ENCODE measurements at places on chromosomes 13 and 19.

- no peak for DNase-seq
Measured at GRCh38 chr19:38032151-38032550, 125.1 kb downstream of the SIPA1L3 start.

GRCh38 chr13:80037505-80037888 is 303.4 kb downstream of the SPRY2 start:
- no peak for DNase-seq

- DNase-seq: no peak
Measured at GRCh38 chr19:37991841-37992248, 84.8 kb downstream of the SIPA1L3 start.

GRCh38 chr13:45521297-45521696 is 56.6 kb downstream of the COG3 start:
- no peak for DNase-seq

DNA sequence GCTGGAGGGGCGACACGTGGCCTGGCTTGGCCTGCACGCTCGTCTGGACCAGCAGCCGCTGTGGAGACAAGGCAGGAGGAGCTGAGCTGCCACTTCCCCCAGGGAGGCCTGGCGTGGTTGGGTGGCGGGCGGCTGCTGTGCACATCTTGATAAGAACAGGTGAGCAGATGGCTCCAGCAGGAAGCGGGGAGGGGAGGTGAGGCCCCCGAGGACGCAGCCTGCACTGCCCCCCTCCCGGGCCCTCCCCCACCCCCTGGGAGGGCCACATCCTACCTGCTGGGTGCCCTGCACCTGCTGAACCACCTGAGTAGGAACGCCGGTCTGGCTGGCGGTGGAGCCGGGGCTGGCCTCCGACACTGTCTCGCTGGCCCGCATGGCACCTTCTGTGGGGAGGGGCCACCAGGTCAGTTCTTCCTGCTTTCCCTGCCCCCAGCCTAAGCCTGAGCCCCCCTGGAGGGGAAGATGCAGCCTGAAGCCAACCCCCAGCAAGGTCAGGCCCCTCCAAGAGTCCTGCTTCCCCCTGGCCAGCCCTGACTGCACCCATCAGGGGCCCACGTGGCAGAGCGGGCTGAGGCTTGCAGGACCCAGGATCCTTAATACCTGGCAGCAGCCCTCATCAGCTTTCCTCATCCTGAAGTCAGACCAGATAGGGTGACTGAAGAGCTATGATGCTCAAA is 22.8 kb downstream of the RFX1 start:
- DNase-seq: no peak

DNA sequence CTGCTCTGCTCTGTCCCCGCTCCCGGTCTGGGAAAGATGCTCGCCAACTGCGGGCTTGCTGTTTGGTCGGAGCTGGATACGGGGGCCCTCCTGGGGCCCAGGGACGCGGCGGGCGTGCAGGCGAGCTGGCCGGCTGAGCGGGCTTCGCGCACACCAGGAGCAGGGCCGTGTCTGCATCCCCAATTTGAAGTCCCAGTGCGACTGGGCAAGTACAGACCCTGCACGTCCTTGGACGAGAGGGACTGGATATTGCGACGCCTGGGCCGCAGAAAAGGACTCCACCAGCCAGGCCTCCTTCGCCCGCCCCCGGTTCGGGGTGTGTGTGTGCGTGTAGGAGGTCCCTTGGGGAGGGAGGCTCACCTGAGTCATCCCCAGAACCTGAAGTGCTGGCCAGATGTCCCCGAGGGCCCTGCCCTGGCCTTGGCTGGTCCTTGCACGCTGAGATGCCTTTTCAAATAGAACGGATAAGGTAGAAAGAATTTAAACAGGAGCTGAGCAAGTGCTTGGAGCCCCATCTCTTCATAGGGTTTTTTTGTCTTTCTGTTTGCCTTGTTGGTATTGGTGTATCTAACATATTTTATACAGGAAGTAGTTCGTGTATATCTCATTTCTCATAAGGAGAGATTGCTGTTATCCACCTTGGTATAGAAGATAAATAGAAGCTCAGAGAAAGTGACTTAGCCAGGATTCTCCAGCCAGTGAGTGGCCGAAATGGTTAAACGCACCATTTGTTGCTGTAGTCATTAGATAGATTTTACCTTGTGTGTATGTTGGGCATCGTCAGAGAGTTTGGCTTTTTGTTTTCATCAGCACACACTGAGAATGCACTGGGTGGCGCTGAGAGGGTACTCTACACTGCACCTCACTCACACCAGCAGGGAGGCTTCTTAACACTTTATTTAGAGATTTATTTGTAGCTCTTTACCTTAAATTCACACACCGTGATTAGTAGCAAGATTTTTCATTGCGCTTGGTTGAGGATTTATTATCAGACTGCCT is 1.1 kb downstream of the NAXD start:
- peak; percentile 38 for DNase-seq

- no peak for DNase-seq
Measured at GRCh38 chr13:44497801-44498200, 78.3 kb downstream of the TSC22D1 start.

DNA sequence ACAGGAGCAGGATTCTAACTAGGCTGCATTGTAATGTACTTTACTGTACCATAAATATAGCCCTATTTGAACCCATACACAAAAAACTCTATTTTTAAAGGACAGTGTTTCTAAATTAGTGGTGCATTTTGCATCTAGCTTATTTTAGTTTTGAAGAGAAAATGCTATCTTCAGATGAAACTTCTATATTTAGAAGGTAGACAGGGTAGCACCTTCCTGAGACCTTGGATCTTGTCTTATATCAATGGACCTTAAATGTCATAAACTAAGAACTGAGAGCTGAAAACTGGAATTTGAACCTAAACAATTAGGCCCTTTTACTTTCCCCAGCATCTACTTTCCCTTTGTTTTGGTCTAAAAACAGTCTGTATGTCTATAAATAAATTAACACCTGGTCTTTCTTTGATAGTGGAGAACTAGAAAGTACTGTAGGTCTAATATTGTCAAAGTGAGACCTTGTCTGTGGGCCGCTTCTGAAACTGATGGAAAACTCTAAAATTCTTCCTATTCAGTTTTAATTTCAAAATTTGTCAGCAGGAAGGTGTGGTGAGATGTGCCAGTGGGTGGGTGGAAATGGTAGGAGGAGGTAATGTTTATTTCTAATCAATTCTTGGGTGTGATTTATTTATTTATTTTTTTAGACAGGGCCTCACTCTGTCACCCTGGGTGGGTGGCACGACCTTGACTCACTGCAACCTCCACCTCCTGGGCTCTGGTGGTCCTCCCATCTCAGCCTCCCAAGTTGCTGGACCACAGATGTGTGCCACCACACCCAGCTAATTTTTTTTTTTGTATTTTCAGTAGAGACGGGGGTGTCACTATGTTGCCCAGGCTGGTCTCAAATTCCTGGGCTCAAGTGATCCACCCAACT is 10.1 kb downstream of the COG3 start:
- DNase-seq: no peak

DNA sequence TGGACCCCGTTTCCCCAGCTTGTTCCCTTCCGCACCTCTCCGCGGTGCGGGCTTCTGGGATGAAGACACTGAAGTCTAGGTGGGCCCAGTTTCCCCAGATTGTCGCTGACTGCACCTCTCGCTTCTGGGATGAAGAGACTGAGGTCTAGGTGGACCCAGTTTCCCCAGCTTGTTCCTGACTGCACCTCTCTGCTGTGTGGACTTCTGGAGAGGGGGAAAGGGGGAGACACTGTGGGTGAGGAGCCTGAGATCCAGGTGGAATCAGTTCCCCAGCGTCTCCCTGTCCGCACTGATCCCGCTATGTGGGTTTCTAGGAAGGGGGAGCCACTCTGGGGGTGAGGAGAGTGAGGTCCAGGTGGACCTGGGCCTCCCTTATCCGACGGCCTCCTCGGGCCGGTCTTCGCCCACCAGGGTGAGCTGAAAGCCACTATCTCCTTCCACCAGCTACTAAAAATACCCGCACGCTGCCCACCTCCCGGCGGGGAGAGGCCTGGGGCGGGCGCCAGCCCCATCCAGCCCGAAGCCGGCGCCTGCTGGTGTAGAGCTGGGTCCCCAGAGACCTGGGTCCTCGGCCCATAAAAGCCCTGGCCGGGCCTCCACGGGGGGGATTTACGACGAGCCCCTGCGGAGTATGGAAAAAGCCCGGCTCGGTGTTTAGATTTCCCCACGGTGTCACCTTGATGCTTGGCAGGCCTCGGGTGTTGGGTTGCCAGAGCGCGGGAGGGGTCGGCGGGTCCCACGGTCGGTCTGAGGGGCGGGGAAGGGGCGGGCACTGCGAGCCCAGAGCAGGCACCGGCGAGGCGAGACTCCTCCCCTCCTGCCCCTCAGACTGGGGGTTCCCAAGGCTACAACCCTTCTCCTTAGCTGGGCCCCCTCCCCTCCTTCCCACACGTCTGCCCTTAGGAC is 10.6 kb downstream of the FUT6 start:
- DNase-seq: peak; percentile 28

DNA sequence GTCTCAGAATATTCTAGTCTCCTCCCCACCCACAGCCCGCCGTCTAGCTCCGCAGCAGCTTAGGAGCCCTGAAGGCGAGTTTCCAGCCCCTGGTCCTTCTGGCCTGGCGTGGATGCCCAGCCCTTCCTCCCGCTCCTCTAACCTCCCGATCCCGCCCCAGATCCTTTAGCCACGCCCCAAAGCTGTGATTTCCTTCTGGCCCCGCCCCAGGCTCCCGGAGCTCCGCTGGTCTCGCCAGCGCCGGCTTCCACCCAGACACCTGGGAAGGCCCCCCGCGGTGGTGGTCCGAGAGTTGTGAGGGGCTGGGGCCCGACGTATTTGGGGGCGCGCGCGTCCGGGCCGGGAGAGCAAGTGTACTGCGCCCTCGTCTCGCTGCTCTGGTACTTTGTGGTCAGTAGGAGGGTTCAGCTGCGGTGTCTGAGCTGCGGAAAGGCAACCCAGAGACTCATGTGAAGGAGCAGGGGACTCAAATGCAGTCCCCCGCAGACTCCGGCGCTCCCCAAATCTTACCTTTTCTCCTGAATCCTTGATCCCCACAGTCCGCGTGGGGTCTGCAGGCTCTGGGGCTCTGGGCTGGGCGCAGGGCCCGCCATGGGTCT is at the start of gene CGB7:
TSS of gene CGB7 (minus strand) at position 114 of the 599 bp plus-strand sequence. CDS start 2,374 bp downstream, outside the sequence.
- peak; percentile 26 for DNase-seq

GRCh38 chr13:39148513-39148961 is 110.3 kb downstream of the NHLRC3 start:
- DNase-seq: peak; percentile 41

- no peak for DNase-seq
Measured at GRCh38 chr19:23145617-23146415, 29.0 kb downstream of the ZNF730 start.

DNA sequence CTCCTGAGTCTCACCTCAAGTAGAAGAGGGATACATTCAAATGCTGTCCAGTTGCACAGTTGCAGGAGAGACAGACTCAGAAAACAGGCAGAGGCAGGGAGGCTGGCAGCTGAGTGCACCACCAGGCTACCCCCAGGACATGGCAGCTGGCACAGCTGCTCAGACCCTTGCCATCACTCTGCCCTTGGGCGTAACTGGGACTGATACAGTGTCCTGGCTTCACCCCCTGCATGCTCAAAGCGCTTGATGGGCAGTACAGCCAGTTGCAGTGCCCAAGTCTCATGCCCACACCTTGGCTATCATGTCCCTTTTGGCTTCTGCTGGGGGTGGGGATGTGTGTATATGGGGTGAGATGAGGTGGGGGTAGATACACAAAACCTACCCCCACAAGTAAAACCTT is 5.5 kb upstream of the PEPD start:
- DNase-seq: no peak

DNA sequence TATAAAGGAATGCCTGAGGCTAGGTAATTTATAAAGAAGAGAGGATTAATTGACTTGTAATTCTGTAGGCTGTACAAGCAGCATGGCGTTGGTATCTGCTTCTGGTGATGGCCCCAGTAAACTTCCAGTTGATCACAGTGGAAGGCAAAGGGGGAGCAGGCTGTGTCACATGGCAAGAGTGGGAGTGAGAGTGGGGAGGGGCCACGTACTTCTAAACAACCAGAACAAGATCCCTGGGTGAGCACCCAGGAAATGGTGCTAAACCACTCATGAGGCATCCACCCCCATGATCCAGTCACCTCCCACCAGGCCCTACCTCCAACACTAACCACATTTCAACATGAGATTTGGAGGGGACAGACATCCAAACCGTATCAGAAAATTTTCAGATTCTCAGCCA is 3.0 kb upstream of the RNF113B start:
- DNase-seq: no peak

DNA sequence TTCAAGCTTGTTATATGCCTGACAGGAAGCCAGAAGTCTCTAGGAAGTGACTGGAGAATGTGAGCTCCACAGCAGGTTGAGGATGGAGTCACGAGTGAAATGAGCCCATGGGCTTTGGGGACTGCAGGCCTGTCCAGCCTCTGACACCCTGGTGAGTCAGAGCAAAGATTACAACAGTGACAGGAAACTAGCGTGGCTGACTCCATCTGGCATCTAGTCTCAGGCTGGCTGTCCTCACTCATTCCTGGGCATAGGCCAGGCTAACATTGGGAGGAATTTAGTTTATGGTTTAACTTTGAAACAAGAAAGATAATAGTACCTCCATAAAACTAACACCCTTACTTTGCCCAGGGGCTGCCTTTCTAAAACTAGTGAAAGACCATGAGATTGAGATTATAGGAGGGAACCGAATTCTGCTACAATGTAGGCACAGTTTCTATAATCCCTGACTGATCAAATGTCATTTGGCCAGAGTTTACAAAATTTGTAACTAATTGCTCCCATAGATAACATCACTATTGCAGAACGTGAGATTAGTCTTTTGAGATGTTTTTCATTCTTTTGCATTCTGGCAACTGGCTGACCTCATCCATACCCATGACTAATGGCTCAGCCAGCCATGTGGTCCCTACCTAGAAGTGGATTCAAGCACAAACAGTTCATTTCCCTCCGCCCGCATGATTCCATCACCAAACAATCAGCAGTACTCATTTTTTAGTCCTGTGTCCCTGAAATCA is 28.4 kb downstream of the PSG1 start:
- no peak for DNase-seq

DNA sequence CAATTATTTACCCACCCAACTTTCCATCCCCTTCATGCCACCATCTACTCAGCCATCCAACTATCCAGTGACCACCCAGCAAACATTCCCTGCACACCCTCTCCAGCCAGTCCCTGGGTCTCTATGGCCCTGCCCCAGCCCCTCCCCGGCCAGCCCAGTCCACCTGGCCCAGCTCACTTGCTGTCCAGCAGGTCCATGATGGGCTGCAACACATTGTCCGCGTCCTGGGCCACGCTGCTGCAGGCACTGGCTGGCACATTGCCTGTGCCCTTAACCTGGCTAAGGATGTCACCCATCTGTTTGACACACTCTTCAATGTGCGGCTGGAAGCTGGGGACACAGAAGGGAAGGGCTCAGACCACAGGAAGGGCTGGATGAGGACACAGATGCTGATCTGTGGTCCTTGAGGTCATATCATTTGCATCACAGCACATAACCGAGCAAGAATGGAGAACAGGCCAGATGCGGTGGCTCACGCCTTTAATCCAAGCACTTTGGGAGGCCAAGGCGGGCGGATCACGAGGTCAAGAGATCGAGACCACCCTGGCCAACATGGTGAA is 61.6 kb downstream of the UNC13A start:
- no peak for DNase-seq
